Tracheal epithelial cell (primary cell): ENCODE measurements at places on chromosomes 16 and 17. TPM values are rescaled to one million over a fixed set of nuclear protein-coding genes. Genes with fewer than 3 reads are reported as not detected.

The FBXL16 gene
- total RNA-seq = 0.21 and 0.72 TPM in 2 replicates

The HBA1 gene
- total RNA-seq = not detected in 2 replicates

The FOXJ1 gene
- 0.24 TPM in 1 of 2 replicates, not detected in the other for total RNA-seq

The OR1F1 gene
- total RNA-seq = not detected in 2 replicates

The RBFOX1 gene
- under 0.01 TPM in 1 of 2 replicates, not detected in the other for total RNA-seq

The COX6A2 gene
- total RNA-seq = not detected in 2 replicates

The CLEC19A gene
- not detected in 2 replicates for total RNA-seq

The KRT15 gene
- total RNA-seq = 38.1 and 92.7 TPM in 2 replicates

The DNAAF1 gene
- not detected in 2 replicates for total RNA-seq

The C1QTNF8 gene
- total RNA-seq = not detected in 2 replicates

The CCDC144A gene
- total RNA-seq = 1.3 and 1.7 TPM in 2 replicates

The IRX6 gene
- total RNA-seq = not detected in 2 replicates

The TMEM132E gene
- not detected in 2 replicates for total RNA-seq

The MRPL27 gene
- total RNA-seq = 71.0 and 79.5 TPM in 2 replicates

The TBC1D3G gene
- total RNA-seq = not detected in 2 replicates

The SLFN11 gene
- total RNA-seq = 4.3 and 9.6 TPM in 2 replicates

The ARL6IP1 gene
- total RNA-seq = 230 and 306 TPM in 2 replicates

The MRM1 gene
- total RNA-seq = 9.9 and 11.5 TPM in 2 replicates

The KRT20 gene
- total RNA-seq = not detected in 2 replicates

The IKZF3 gene
- total RNA-seq = under 0.01 TPM in 1 of 2 replicates, not detected in the other

The SERPINF2 gene
- total RNA-seq = 2.2 and 4.0 TPM in 2 replicates

The KRT39 gene
- not detected in 2 replicates for total RNA-seq

The KRTAP16-1 gene
- not detected in 2 replicates for total RNA-seq

The RNU2-1 gene
- total RNA-seq = not detected in 2 replicates

The VPS9D1 gene
- total RNA-seq = 3.2 and 3.6 TPM in 2 replicates

The CDRT15L2 gene
- total RNA-seq = not detected in 2 replicates

The DNAH17 gene
- total RNA-seq = under 0.01 TPM in 1 of 2 replicates, not detected in the other

The HID1 gene
- total RNA-seq = 2.4 and 3.4 TPM in 2 replicates

The MKS1 gene
- total RNA-seq = 8.9 and 9.4 TPM in 2 replicates

The EVI2A gene
- total RNA-seq = under 0.01 TPM in 1 of 2 replicates, not detected in the other

The ZSCAN10 gene
- not detected in 2 replicates for total RNA-seq

The OR1D2 gene
- total RNA-seq = not detected in 2 replicates

The CLEC18A gene
- total RNA-seq = under 0.01 and 1.2 TPM in 2 replicates
